Activated CD8-positive, alpha-beta memory T cell treated with anti-CD3 and anti-CD28 coated beads, Interleukin-2, amount 50 U/mL, for 48 hours (primary cell): ENCODE measurements at places on chromosomes 11 and 22.
A peak's percentile ranks its signal among the peaks of the same experiment; 100 is the strongest.

- no peak for DNase-seq
Measured at GRCh38 chr11:67392183-67392715, 463 bp downstream of the RAD9A start.

DNA sequence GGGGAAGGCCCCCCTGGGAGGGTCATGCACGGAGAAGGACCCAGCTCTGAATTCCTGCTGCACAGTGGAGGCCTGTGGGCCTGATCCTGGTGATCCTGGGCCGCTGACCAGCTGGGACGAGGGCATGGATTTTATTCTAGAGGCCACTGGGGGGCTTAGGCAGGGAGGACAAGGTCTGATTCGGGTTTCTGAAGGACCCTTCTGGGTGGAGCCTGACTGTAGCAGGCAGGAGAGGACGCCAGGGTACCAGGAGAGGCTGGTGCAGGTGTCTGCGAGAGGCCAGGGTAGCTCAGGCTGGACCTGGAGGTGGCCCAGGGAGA is 31.3 kb downstream of the MPPED1 start:
- DNase-seq = no peak

- no peak for DNase-seq
Measured at GRCh38 chr11:105315287-105315686, 175.7 kb upstream of the CARD18 start.

GRCh38 chr22:32208681-32209080 is 3.8 kb upstream of the RFPL2 start:
- DNase-seq = no peak

DNA sequence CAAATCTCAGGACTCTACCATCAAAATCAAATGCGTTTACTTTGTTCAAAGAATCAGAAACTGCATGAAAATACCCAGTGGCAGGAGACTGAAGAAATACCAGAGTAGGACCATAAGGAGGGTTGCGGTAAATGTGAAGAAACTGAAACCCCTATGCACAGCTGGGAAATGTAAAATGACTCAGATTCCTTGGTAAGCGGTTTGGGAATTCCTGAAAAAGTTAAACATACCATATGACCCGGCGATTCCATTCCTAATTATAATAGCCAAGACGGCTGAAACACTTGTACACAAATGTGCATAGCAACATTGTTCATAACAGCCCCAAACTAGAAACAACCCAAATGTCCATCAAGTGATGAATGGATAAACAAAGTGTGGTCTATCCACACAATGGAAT is 114.1 kb upstream of the GRAMD1B start:
- no peak for DNase-seq

GRCh38 chr11:130995266-130995665 is 79.0 kb upstream of the SNX19 start:
- no peak for DNase-seq

DNA sequence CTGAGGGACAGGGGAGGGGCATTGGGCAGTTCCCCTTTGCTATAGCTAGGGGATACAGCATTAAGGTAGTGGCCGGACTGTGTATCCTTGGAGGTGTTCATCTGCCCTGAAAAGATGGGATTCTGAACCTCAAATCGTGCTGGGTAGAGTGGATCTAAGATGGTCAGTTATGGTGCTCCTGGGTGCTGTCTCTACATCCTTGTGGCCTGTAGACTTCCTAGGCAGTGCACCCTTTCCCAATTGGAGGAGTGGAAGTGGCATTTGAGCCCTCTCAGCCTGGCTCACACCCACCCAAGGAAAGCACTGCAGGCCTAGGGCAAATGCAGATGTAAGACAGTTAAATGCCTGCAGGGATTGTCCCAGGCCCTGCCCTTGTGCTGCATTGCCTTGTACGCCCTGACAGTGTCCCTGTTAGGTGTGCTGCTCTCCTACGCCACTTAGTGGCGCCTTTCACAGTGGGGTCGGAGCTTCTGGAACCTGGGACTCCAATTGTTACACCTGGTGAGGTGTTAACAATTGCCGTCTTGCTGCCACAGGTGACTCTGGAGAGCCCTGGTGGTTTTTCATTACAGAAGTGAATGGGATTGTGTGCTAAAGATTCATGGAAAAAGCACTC is 35.0 kb downstream of the PPFIBP2 start:
- DNase-seq = no peak

- DNase-seq = no peak
Measured at GRCh38 chr11:124219126-124219525, 21.8 kb upstream of the OR8G1 start.

DNA sequence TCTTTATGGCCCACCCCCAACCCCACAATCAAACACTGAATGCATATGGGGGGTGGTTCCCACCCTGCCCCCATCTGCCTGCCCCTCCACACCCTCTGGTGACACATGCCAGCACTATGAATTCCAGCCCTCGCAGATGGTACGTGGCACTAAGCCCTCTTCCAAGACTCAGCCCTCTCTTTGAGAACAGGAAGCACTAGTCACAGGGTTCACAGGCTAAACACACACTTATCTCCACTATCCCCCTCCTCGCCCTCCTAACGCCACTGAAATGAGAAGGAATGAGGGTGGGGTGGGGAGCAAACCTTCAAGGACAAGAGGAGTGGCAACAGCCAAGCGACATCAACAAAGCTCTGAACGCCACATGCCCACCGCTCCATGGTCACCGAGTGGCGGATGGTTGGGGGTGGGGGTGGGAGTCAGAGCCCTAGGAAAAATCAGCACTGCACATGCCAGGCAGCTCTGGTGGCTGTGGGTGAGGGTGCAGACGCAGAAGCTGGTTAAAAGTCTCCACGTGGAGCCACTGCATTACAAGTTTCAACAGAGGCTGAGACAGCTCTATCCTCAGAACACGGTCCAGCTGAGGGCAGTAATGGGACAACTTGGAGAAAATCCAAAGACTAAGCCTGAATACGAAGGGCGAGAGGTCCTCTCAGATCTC is 33.6 kb downstream of the TMEM184B start:
- DNase-seq = no peak

- DNase-seq = no peak
Measured at GRCh38 chr11:110870816-110871522, 158.7 kb upstream of the ARHGAP20 start.

- no peak for DNase-seq
Measured at GRCh38 chr11:46015941-46016340, 93.5 kb downstream of the LARGE2 start.

DNA sequence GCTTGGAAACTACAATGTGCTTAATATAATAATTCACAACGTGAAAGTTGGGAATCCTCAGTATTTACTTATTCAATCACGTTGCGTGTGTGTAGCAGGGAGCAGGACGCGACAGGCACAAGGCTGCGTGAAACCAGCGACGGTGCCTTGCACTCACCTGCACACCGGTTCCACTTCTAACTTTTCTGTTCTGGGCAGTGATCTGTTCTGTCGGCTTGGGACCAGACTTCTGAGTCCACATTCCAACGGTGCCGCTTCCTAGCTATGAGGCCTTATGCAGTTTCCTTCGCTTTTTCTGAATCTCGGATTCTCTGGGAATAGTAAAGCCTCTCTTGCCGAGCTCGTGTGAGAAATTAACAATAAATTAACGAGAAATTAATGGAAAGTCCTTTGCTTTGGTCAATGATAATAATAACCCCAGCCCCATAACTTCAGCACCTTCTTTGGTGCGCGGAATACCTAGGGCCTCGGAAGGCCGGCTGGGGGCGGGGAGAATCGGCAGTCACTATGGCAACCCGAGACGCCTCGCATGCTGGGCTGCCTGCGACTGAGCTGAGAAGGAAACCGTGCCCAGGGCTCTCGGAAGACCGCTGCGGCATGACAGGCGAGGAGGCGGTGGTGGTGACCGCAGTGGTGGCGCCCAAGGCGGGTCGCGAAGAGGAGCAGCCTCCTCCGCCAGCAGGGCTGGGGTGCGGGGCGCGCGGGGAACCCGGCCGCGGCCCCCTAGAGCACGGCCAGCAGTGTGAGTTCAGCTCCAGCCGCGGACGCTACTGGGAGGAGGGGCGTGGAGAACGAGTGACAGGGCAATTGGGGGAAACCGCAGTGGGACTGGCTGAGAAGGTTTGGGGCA is at the start of gene C11orf97:
Gene C11orf97 (plus strand): TSS at position 530 of the 850 bp plus-strand sequence. CDS start 68 bp downstream, at position 598.
- peak; percentile 76 for DNase-seq

GRCh38 chr11:110392056-110392455 is 37.7 kb upstream of the FDX1 start:
- DNase-seq = no peak

DNA sequence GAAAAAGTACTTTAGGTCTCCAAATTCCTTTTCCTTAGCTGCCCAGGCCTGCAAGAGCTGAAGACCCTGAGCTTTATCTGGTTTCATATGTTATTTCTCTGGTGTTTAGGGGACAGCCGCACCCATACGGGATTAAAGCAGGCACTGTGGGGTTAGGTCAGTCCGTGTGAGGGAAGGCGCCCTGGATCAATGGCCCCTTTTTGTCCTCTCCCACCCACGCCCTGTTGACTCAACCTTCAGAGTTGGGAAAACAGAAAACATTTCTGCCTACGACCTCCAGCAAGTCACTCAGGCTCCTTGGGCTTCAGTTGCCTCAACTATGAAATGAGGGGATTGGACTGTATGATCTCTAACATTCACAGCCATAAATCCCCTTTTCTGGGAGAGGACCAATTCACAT is 55.2 kb upstream of the BARX2 start:
- DNase-seq = no peak

DNA sequence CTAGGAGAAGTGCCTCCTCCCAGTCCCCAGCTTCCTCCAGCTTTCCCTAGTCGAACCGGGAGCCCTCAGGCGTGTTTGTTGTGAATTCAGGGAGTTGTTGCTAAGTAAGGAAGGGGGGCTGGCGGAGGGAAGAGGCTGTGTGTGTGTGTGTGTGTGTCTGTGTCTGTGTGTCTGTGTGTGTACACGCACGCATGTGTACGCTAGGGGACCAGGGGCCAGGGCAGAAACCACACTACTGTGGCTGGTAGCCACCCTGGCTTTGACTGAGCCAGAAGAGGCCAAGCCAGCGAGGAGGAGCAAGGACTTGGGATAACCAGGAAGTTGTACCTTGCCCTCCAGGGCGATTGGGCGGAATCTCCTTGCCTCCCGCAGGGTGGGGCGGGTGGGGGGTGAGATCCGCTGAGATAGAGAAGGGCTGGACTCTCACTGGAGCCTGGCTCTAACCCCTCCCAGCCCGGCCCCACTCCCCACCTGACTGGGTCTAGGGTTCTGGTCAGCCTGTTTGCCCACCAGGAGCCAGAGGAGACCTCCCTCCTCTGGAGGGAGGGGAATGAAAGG is 7.5 kb downstream of the BCL9L start:
- no peak for DNase-seq
